ENCODE measurements at places on chromosomes 7 and 10. TPM values are rescaled to one million over a fixed set of nuclear protein-coding genes. Genes with fewer than 3 reads are reported as not detected.

GRCh38 chr7:105751054-105751453, 125.3 kb downstream of the ATXN7L1 start:
- no peak for DNase-seq

DNA sequence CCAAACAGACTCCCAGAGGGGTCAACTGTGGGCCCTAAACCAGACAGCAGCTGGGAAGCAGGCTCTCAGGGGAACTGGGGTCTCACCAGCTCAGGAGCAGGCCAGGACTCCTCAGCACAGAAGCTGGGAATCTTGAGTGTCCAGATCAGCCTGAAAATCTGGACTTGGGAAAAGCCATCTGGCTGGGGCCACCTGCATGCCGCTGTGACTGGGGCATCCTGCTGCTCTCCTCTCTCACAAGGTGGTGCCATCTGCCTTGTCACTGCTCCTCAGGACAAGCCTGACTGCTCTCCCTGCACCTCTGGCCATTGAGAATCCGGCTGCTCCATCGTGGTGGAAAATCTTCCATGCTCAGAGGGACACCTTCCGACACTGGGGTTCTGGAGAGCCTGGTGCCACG, 141.4 kb downstream of the PLPP4 start:
- DNase-seq: no peak

DNA sequence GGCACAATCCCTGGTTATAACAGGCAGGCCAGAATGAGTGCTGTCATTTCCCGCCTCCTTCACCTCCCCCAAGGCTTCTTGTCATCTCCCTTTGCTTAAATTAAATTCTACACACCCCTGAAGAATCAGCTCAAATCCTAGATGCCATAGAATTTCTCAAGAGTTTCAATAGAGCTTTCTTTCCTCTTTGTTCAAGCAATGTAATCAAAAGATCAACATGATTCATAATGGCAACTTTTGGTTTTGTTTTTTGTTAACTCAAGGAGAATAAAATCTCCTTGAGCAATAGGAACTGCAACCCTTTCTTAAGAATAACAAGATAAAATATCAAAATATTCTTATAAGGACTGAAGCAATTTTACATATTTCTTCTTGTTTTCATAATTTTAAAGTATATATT, 180.8 kb upstream of the CDK1 start:
- DNase-seq: no peak

DNA sequence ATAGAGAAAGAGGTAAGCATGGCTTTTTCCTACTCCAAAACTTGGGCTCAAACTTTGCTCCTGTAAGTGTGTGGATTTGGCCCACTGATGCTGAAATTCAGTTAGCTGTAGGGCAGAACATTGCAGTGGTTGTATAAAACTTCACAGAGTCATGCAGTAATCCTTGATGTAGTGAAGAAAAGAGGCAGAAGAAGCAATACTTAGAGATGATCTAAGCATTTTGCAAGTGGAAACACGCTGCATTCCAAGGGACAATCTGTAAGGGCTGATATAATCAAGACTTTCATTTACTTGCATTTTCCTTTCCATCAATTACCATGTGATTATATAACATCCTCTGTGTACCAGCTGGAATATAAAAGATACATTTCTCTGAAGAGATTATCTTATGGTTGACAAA, 338.8 kb downstream of the DNAJB9 start:
- DNase-seq: no peak

DNA sequence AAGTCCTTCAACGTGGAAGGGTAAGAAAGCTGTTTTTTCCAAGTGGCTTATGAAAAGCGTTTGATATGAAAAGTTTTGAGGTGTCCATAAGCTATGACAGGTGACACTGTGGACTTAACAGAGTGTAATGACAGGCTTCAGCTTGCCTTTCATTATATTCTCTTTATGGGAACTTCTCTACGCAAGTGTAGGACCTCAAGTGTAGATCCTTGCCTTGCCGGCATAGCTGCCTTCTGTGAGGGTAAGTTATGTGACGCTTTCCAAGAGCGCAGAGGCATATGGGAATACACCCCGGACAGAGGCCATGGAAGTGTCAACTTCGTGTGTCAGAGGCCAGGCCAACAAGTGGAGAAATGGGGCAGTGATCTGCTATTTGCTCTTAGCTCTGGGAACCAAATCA, 91.9 kb downstream of the GALNT11 start:
- DNase-seq: no peak

- DNase-seq: peak; percentile 46
Measured at GRCh38 chr7:3206771-3207191, 94.3 kb upstream of the SDK1 start.

GRCh38 chr10:61475449-61475873, 22.3 kb upstream of the TMEM26 start:
- DNase-seq: no peak

GRCh38 chr7:84108119-84108518, 86.5 kb downstream of the SEMA3A start:
- no peak for DNase-seq

DNA sequence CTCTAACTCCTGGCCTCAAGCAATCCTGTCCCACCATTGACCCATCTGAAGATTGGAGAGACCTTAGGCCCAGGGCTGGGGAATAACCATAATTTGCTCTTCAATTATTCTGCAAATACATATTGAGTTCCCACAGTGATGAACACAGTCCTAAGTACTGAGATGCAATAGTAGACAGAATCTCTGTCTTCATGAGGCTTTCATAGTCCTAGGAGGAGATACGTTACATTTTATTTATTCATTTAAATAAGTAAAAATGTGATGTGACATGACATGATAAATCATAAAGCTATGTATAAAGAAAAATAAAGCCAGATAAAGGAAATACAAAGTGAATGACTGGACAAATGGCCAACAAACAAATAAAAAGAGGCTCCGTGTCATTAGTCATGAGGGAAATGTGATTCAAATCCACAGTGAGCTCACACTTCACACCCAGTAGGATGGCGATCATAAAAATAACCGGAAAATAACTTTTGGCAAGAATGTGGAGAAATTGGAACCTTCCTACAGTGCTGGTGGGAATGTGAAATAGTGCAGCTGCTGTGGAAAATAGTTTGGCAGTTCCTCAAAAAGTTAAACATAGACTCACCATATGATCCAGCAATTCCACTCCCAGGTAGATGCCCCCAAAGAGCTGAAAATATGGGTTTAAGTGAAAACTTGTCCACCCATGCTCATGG, 52.1 kb upstream of the JCAD start:
- no peak for DNase-seq

DNA sequence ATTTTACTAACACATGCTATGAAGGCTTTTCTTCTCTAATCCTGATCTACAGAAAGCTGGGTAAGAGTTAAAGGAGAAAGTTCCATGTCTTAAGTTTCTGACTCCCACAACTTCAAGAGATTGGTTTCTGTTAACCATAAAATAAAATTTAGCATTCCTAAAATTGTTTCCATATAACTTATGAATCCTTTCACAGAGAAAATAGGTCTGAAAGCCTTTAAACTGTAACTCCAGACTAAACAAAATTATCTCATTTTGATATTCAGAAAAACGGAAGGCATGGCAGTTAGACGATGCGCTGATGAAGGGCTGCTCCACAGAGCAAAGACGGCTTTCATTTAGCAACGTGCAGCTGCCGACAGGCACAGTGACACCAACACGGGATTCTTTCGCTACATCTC, 133.3 kb downstream of the SLC25A13 start:
- DNase-seq: no peak

- DNase-seq: no peak
Measured at GRCh38 chr10:17771017-17771416, 19.0 kb downstream of the TMEM236 start.

- no peak for DNase-seq
Measured at GRCh38 chr7:32102432-32102873, 32.2 kb upstream of the PDE1C start.

DNA sequence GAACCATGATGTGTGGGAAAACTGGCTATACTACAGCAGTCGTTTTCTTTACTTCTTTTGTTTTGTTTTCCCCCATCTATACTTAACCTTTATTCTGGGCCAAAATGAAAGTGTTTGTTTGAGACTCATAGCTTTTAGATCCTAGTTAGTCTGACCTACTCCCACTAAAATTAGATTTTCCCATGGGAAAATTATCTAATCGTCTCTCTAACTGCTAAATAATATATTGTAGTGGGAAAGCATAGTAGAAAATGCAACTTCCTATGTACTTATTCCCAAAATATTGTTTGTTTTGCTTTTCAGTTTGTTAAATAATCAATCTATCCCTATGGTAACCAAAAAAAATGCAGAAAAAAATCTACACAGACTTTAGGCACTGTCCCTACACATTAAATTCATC, 96.6 kb downstream of the NOC3L start:
- no peak for DNase-seq

DNA sequence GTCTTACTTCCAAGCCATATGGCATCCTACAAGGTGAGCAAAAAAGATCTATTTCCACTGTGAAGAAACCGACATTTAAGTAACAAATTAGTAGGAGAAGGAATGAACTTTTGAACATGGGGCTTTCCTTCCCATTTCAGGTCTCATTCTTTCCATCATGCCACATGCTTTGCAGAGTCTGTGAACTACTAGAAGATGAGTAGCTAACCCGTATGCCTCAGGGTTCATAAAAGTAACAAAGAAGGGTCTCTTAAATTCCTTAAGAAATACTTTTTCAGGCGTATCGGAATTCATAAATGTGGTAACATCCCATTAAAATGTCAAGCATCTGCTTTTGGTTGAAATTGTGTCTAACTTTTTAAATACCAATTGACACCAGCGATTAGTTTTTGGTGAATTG, 81.3 kb upstream of the TNS3 start:
- no peak for DNase-seq

DNA sequence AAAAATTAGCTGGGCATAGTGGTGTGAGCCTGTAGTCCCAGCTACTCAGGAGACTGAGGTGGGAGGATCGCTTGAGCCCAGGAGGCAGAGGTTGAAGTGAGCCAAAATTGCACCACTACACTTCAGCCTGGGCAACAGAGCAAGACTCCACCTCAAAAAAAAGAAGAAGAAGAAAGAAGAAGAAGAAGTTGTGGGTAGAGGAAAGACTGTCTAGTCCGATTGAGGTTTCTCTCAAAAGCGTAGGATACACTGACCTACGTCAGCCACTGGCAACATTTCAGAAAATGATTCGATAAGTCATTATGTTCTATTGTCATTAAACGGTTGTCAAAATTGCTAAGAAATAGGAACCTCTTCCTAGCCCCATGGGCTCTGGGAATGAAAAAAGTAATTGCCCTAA, 22.3 kb upstream of the RHBDD2 start:
- no peak for DNase-seq

DNA sequence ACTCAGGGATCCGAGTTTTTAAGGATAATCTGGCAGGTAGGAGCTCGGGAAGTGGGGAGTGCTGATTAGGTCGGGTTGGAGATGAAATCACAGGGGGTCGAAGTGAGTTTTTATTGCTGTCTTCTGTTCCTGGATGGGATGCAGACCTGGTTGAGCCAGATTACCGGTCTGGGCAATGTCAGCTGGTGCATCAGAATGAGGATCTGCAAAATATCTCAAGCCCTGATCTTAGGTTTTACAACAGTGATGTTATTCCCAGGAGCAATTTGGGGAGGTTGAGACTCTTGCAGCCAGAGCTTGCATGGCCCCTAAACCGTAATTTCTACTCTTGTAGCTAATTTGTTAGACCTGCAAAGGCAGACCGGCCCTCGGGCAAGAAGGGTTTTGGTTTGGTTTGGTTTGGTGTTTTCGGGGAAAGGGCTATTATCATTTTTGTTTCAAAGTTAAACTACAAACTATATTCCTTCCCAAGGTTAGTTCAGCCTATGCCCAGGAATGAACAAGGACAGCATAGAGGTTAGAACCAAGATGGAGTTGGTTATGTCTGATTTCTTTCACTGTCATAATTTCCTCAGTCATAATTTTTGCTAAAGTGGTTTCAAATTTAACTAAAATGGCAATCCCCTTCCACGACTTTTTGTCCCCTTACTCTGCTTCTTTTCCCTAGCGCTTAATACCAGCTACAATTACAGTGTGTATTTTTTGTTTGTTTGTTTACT, 20.6 kb upstream of the PIK3CG start:
- no peak for DNase-seq

DNA sequence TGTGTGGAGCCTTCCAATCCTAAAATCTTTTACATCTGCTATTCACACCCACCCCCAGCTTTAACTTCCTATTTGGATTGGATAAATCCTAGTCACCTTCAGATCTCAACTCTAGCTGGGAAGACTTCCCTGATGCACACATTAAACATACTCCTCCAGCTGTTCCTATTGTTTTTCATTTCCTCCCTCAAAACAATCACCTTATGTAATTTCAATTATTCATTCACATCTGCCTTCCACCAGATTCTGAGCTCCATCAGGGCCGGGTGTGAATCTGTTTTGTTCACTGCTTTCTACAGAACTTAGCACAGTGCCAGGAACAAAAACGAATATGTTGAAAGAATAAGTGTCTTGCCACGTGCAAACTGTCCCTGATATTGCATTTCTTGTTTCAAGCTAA, 497.4 kb downstream of the PLXDC2 start:
- no peak for DNase-seq

DNA sequence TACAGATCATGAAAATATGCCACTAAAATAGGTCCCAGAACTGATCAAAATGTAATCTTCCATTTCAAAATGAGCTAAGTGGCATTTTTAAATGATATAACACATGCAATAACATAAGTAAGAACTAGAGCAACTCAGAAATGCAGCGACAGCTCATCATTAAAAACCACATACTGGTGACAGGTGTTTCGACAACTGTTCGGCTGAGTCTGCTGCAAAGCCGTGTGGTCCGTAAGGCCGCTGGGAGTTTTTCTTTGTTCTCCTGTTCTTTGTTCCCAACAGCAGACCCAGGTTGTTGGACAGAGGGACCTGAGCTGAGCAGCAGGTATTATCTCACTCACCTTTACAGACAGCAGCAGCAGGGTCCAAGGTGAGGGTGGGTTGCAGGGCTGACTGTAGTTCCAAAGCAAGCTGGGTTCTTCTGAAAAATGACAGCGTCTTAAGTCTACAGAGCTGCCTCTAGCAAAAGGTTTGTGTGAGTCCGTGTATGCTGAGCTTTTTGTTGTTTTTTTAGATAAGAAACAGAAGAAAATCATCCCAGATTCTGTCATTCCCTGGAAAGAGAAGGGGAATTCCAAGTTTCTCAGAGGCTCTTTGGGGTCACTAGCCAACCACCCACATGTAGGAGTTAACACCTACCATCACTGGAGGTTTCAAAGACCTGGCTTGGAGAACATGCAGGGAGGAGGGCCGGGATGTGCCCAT, 45.4 kb upstream of the MACROH2A2 start:
- no peak for DNase-seq

DNA sequence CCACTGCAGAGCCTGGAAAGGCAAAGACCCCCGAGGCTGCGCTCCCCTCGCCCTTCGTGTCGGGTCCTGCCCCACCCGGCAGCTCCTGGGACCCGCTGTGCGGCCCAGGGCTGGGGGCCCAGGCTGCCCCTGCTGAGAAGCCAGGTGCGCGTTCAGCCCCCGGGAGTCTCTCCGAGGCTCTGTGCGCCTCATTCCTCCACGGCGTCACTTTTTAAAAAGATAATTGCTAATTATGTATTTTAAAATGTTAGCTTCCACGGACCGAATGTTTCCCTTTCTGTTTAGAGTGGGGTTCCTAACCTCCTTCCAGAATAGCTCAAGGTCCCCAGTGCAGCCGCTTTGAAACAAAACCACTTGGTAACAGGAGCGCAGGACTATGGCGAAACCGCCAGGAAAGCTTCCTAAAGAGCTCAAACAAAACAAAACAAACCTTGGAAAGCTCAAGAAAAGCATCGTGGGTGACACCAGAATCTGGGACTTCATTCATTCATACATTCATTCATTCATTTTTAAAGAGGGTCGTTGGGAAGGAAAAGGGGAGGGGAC, 45.6 kb downstream of the PDIA4 start:
- no peak for DNase-seq

Gene SH2D4B
- total RNA-seq: not detected

Gene OPALIN
- not detected for total RNA-seq

Gene COPG2
- total RNA-seq: 19.3 TPM

Gene AQP1
- total RNA-seq: 353 TPM

Gene MRLN
- not detected for total RNA-seq

Gene ATP6V0E2
- total RNA-seq: 60.7 TPM

Gene TMEM139
- 7.8 TPM for total RNA-seq
